CD8-positive, alpha-beta memory T cell (primary cell): ENCODE measurements at places on chromosomes 12 and 14.

- H3K27me3 ChIP-seq, result peaks cover under 1% of the 10 kb centered on the region
- H3K27ac ChIP-seq, result no peak overlapping the region
- DNase-seq, result no peak
- H3K4me1 ChIP-seq, result peaks cover 7% of the 10 kb centered on the region
- no peak overlapping the region for H3K4me3 ChIP-seq
- H3K36me3 ChIP-seq, result no peaks in the 10 kb centered on the region
Measured at GRCh38 chr12:48291511-48291910, 59.2 kb downstream of the ZNF641 start.

- no peak overlapping the region for H3K4me3 ChIP-seq
- no peak for DNase-seq
- H3K36me3 ChIP-seq, result no peaks in the 10 kb centered on the region
- H3K4me1 ChIP-seq, result no peaks in the 10 kb centered on the region
Measured at GRCh38 chr14:41298328-41298690, 308.4 kb upstream of the LRFN5 start.

DNA sequence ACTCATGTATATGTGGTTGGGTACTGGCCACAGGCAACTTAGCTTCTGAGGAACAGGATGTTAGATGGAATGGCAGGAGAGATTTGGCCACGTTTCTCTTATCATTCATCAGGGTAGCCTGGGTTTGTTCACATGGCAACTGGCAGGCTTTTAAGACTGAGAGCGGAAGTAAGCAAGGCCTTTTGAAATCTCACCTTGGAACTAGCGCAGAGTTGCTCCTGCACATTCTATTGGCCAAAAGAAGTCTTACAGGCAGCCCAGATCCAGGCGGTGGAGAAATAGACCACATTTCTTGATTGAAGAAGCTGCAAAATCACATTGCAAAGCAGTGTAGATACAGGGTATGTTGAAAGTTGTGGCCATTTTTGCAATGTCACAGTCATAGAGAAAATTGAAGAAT is 3.7 kb downstream of the CLEC4A start:
- H3K36me3 ChIP-seq, result no peaks in the 10 kb centered on the region
- no peaks in the 10 kb centered on the region for H3K27me3 ChIP-seq
- peaks cover 7% of the 10 kb centered on the region for H3K4me1 ChIP-seq
- H3K27ac ChIP-seq, result no peak overlapping the region

GRCh38 chr12:1876086-1876485 is 42.4 kb downstream of the CACNA2D4 start:
- no peak overlapping the region for H3K4me3 ChIP-seq
- H3K4me1 ChIP-seq, result no peaks in the 10 kb centered on the region
- no peaks in the 10 kb centered on the region for H3K27me3 ChIP-seq

DNA sequence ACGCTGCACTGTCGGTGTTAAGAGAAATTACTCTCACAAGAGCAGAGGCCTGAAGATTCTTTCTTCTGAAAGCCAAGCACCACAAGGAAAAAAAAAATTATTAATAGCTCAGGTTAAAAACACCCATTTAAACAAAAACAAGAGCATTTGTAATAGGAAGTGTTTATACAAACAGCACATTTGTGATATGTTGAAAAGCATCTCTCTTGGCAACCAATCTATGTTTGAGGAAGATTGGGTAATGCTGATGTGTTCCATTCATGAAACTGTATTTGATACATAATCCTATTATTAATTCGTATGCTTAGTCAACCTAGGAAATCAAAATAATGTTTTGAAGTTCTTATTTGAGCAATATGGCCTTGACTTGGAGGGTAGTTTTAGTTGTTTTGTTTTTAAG is 36.5 kb downstream of the SSPN start:
- no peaks in the 10 kb centered on the region for H3K27me3 ChIP-seq
- no peak for DNase-seq
- H3K4me1 ChIP-seq, result no peaks in the 10 kb centered on the region
- no peaks in the 10 kb centered on the region for H3K36me3 ChIP-seq

- no peaks in the 10 kb centered on the region for H3K4me1 ChIP-seq
- no peaks in the 10 kb centered on the region for H3K36me3 ChIP-seq
- no peaks in the 10 kb centered on the region for H3K27me3 ChIP-seq
- DNase-seq, result no peak
- H3K4me3 ChIP-seq, result no peak overlapping the region
- H3K27ac ChIP-seq, result no peak overlapping the region
Measured at GRCh38 chr14:69500736-69501135, 16.2 kb downstream of the PLEKHD1 start.

DNA sequence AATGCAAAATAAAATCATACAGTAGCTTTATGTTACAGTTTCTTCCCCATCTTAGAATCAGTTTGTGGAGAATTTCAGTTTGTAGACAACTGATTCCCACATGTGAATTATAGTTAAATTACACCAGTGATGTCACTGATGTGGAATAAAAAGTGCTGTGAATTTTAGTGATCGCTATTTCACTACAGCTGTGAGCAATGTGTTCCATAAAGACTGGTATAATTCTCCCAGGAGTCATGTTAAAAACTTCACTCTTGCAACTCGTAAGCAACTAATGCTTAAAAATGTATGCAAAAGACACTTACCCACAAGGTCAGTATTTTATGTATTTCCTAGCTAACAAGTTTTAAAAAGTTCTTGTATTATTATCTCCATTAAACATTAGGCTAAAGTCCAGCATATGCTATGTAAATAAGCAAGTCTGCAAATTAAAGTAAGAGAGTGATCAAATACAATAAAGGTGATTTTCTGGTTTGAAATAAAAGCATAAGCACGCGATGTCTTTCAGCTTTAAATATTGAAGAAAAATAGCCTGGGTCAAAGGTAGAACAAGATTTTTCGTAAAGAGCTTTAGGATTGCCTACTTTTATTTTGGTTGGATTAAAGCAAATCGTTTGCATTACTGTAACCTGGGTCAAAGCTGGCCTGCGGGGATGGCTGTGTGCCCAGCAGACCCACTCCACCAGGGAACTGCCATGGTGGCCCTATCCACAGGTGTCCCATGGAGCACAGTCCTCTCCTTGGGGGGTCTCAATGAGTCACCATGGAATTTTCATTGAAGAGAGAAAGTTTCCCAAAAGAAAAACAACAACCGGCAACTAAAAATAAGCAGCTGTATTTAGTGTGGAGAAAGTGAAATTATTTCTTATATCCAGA is 12.7 kb upstream of the LRIG3 start:
- no peaks in the 10 kb centered on the region for H3K36me3 ChIP-seq
- H3K27me3 ChIP-seq, result no peaks in the 10 kb centered on the region
- no peak for DNase-seq
- H3K4me1 ChIP-seq, result no peaks in the 10 kb centered on the region
